ENCODE measurements at places on chromosomes 5 and 9. TPM values are rescaled to one million over a fixed set of nuclear protein-coding genes. Genes with fewer than 3 reads are reported as not detected.
A peak's percentile ranks its signal among the peaks of the same experiment; 100 is the strongest.

GRCh38 chr9:107751567-107752210 is 262.1 kb upstream of the KLF4 start:
- no peaks in the 10 kb centered on the region for H3K4me1 ChIP-seq
- no peak overlapping the region for H3K27ac ChIP-seq
- no peaks in the 10 kb centered on the region for H3K27me3 ChIP-seq

DNA sequence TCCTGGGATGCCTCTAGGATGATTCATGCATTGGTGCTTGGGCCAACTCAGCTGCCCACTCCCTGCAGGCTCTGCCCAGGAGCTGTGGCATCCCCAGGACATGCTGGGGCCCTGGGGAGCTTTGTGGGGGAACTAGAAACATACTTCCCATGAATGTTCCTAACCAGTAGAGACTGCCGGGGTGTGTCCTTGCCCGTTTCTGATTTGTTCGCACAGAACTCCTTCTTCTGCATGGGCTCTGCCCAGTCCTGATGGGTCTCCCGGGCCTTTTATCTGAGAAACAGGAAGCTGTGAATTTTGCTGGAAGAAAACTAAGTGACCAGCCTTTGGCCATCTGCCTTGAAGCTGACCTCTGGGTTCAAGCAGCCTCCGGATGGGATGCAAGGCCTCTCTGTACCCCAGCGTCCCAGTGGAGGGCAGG is 71.6 kb upstream of the RNU6ATAC start:
- no peaks in the 10 kb centered on the region for H3K4me1 ChIP-seq
- no peak for DNase-seq
- H3K36me3 ChIP-seq = no peaks in the 10 kb centered on the region
- no peak overlapping the region for H3K27ac ChIP-seq

DNA sequence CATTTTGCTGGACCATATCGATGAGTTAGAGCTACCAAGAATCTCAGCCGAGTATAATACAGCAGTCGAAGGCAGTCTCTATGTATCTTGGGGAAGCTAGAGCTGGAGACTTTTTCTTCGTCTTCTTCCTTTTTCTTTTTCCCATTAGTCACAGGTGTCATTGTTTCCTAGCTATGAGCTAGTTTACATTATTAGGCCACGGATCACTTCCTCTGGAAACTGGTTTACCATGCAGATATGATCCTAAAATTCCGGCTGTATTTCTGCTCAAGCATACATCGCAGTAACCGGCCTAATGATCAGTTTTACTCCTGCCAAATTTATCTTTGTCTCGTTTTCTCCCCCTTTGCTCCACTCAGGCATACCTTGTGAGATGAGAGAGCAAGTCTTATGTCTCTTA is 312.8 kb downstream of the ARHGAP26 start:
- no peaks in the 10 kb centered on the region for H3K27me3 ChIP-seq
- no peak overlapping the region for H3K27ac ChIP-seq
- DNase-seq = no peak
- no peak overlapping the region for H3K4me3 ChIP-seq

DNA sequence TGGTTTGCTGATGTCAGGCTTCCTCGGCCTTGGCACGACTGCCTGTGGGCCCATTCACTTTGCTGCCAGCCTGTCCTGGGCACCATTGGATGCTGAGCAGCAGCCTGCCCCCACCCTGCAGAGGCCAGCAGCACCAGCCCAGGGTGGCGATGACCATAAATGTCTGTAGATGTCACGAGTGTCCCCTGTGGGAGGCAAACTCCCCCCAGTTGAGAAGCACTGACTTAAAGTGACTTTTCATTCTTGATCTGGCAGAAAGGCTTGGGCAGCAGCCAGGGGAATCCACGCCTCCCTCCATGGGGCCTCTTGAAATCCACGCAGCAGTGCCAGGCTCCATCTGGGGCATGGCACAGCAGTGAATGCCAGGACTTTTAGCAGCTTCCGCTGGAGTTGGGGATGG is 21.8 kb downstream of the IRX4 start:
- H3K27ac ChIP-seq = no peak overlapping the region
- H3K27me3 ChIP-seq = peaks cover 54% of the 10 kb centered on the region
- no peaks in the 10 kb centered on the region for H3K4me1 ChIP-seq
- no peak for DNase-seq
- no peak overlapping the region for H3K4me3 ChIP-seq

DNA sequence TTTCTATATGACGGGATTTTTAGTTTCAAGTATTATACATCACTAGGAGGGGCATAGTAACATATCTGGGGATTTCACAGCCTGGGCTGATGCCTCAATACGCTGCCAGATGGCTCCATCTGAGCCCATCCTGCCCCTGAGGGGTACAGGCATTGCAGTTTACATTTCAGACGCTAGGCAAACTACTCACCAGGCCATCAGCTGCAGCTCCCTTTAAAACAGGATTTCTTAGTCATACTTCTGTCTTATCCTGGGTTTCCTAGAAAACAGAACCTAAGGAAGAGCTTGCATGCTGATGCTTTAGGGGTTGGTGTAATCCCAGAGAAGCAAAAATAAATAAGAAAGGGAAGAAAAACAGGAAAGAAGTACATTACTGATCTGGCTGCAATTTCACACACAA is 372.8 kb upstream of the PIK3R1 start:
- DNase-seq = no peak
- H3K4me1 ChIP-seq = no peaks in the 10 kb centered on the region
- peaks cover 44% of the 10 kb centered on the region for H3K27me3 ChIP-seq

- H3K36me3 ChIP-seq = no peaks in the 10 kb centered on the region
- H3K27ac ChIP-seq = no peak overlapping the region
- H3K4me1 ChIP-seq = no peaks in the 10 kb centered on the region
Measured at GRCh38 chr5:167530548-167530947, 760.9 kb upstream of the WWC1 start.

DNA sequence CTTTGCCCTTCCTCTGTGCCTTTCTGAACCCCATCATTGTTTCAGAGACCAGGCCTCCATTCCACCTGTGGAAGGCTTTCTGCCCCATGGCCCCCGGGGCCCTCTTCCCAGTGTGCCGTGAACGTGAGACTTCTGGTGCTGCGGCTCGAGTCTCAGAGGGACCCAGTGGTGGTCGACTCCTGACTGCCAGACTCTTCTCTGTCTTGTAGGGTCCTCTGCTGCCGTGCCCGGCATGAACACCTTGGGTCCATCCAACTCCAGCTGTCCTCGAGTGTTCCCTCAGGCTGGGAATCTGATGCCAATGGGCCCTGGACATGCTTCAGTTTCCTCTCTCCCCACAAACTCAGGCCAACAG is 20.1 kb upstream of the LTC4S start:
- peak overlapping the region; percentile 87 for H3K27ac ChIP-seq
- peak overlapping the region; percentile 7 for H3K4me3 ChIP-seq
- DNase-seq = no peak
- H3K4me1 ChIP-seq = peaks cover 2% of the 10 kb centered on the region

GRCh38 chr5:177538876-177539275 is 15.5 kb downstream of the FAM193B start:
- no peaks in the 10 kb centered on the region for H3K27me3 ChIP-seq
- DNase-seq = no peak
- H3K36me3 ChIP-seq = no peaks in the 10 kb centered on the region
- H3K4me3 ChIP-seq = no peak overlapping the region

- DNase-seq = no peak
- H3K4me3 ChIP-seq = no peak overlapping the region
- no peaks in the 10 kb centered on the region for H3K36me3 ChIP-seq
- no peak overlapping the region for H3K27ac ChIP-seq
- peaks cover 18% of the 10 kb centered on the region for H3K27me3 ChIP-seq
- peaks cover 2% of the 10 kb centered on the region for H3K4me1 ChIP-seq
Measured at GRCh38 chr5:149012350-149012749, 50.5 kb downstream of the SH3TC2 start.

GRCh38 chr5:78610163-78610583 is 38.4 kb downstream of the LHFPL2 start:
- H3K4me3 ChIP-seq = no peak overlapping the region
- peaks cover 18% of the 10 kb centered on the region for H3K27me3 ChIP-seq
- peaks cover 2% of the 10 kb centered on the region for H3K36me3 ChIP-seq
- H3K4me1 ChIP-seq = peaks cover 2% of the 10 kb centered on the region
- DNase-seq = no peak

SLC34A3 gene
- total RNA-seq = not detected

ADAMTSL2 gene
- not detected for total RNA-seq

MLANA gene
- not detected for total RNA-seq

INSL4 gene
- total RNA-seq = 0.16 TPM

RNF20 gene
- 34.9 TPM for total RNA-seq

PPP3R2 gene
- total RNA-seq = not detected

NOP16 gene
- total RNA-seq = 17.9 TPM
